ENCODE measurements at places on chromosomes 5 and 9. TPM values are rescaled to one million over a fixed set of nuclear protein-coding genes. Genes with fewer than 3 reads are reported as not detected.

- DNase-seq = peak; percentile 94
Observed at GRCh38 chr9:134407121-134407779, 81.0 kb downstream of the RXRA start.

DNA sequence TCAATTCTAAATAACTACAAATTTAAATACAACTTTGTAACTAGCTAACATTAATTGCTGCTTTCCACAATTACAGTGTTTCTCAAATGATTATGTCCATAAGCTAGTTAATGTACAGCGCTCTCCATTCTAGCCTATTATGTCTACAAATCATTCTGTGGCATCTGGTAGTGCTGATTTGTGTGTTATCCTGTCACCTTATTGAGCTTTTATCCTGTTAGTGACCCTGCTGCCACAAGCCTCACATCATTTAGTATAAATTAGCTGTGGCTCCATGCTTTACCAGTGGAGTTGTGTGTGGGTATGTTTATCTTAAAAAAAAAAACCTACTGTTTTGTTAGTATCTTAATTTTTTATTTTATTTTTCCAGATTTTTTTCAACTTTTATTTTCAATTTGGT is 112.6 kb upstream of the PJA2 start:
- DNase-seq = no peak

- DNase-seq = no peak
Observed at GRCh38 chr5:126591549-126591948, 3.5 kb downstream of the ALDH7A1 start.

DNA sequence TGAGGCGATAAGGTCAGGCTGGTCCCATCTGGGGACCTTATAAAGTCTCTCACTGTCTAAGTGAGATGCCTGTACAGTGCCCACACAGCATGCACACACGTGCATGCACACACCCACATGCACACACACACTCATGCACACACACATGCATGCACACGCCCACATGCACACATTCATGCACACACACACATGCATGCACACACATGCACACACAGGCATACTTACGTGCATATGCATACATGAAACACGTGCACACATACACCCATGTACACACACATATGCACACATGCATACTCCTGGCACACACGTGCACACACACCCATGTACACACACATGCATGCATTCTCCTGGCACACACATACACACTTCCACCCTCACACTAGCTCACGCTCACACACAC is 12.2 kb downstream of the COL23A1 start:
- DNase-seq = no peak

DNA sequence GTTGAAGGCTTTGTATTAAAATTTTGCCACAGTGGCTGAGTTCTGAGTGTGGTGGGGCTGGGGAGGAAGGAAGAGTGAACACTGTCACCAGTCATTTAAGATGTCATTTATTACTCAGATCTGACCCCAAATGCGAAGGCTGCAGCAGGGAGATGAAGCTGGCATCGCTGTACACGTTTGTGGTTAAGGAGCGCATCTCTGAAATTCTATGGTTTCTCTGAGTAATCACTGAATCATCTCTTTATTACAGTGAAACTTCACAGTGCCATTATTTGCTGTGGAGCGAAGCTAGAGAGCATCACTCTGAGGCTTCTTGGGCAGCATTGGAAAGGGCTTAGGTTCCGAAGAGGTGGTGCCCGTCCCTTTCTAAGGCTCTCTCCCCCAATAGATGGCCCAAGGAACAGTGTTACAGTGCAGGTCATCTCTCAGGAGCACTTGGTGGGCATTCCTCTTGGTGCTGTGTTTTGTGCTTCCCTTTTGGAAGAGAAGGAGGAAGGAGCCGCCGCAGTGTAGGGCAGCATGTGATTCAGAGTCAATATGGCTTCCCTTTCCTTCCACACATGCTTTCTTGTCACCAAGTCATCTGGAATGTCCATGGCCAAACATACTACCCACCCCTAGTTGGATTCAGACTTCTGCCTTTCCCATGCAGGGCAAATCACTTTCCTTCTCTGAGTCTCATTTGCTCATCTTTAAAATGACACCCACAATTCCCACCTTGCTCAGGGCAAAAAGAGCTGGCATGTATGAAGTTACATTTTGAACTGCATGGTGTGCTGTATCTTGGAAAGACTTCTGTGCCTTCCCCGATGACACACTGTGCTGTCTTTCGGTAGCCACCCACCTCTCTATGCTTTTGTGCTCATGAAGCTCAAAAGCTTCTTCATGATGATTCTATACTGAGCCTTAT is 9.3 kb upstream of the TEX48 start:
- DNase-seq = peak; percentile 23

DNA sequence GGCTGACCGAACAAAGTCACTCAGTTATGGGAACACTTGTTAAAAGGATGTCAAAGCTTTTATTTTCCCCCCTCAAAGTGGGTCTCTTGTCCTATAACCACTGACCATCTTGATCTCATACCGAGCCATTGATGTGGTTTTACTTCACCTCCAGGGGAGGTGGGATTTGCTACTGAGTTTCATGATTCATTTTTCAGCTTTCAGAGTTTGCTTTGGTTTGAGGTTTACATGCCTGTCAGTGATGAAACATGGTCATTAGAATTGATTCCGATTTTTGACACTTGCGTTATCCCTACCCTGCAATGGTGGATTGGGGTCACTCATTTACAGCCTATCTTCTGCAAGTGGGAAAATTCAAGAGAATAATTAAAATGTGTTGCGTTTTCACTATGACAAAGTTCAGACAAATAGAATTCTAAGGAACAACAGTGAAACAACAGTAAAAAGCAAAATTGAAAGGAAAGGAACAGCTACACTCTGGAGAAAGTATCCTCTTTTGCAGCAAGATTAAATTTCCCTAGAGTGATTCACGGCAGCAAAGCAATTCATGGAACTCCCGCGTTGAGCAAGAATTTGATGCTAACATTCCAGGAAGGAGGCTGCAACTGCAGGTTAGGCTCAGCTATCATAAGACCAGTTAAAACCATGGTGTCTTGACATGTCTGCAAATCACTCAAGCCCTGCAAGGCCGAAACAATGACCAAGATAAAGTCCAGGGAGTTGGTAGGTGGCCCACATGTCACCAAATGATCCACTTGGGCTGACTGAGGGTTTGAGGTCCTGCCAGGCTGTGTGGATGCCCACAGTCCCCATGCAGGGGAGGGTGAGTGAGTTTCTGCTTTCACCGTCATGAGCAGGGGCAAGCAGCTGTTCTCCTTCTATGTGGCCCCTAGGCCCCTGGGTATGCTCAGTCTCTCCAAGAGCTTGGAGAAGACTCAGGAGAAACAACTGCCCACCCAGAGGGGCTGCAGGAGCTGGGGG is 9.4 kb downstream of the GADD45G start:
- DNase-seq = no peak

DNA sequence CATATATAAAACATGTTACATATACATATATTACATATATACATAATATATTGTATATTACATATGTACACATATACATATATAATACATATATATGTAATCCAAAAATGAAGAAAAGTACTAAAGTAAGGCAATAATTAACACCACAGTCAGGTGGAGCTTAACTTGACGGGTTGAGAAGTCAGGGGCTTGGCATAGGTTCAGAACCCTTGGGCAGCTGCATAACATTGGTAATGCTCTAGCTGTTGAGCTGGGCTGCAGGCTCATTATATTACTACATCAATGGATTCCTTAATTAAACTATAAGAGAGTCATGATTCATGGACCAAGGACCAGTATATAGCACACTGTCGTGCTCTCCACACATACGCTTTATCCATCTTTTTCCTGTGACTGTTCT is 435.2 kb upstream of the ADAMTS16 start:
- DNase-seq = no peak

GRCh38 chr9:126674365-126675146 is 60.8 kb downstream of the LMX1B start:
- no peak for DNase-seq

GRCh38 chr9:128118472-128118857 is 9.1 kb downstream of the PTGES2 start:
- no peak for DNase-seq

DNA sequence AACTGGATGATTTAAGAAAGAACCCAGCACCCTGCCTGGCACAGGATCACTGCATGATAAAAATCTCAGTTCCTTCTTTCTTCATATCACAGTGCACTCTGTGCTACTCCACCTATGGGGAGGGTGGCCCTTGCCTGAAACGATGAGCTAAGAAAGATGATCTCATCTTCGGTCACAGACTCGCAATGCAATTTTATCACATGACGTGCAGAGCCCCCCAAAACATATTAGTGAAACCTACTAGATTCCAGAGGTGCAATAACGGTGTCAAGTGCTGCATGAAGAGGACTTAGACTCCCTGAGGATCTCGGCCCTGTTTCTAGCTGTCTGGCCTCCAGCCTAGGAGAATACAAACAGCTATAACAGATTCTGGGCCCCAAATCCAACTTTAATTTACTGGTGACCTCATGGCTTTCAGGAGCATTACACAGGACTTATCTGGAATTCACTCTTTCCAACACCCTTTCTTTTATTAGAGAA is 104.0 kb downstream of the EBF1 start:
- no peak for DNase-seq

- no peak for DNase-seq
Observed at GRCh38 chr9:82436475-82436874, 447.9 kb downstream of the SPATA31D1 start.

GRCh38 chr9:117777823-117778222 is 73.6 kb downstream of the TLR4 start:
- DNase-seq = no peak

GRCh38 chr5:34627794-34628193 is 28.3 kb upstream of the RAI14 start:
- DNase-seq = peak; percentile 87

DNA sequence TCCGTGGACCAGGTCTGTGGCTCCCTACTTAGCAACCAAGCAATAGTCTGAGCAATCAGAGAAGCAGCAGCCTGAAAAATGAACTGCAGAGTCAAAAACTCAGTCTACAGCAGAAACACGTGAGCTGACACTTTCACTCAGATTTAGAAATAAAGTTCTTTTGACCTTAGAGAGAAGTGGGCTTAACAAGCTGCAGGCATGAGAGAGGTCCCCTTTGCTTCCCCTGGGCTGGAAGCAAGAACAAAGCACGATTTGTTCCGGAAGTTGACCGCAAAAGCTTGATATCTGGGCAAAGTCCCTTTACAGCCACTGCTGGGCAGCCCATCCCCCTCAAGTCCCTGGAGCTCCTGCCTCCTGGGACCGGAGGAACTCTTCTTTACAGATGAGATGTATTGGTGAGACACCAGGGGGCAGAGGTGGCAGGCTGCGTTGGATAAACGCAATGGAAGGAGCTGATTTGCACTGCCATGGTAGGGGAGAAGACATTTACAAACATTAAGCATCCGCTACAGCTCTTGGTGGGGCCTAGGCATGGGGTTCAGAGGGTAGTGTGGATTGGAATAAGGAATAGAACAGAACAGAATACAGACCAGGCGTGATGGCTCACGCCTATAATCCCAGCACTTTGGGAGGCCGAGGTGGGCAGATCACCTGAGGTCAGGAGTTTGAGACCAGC is 5.8 kb upstream of the SOWAHA start:
- no peak for DNase-seq

CBY3 gene
- not detected for total RNA-seq

RNF183 gene
- not detected for total RNA-seq

RNF20 gene
- 31.6 TPM for total RNA-seq

MACIR gene
- 9.6 TPM for total RNA-seq

UBQLN1 gene
- total RNA-seq = 110 TPM

HDAC3 gene
- total RNA-seq = 60.2 TPM
